ENCODE measurements at places on chromosomes 1 and 21.

GRCh38 chr1:226223157-226223785 lies at the start of gene MIXL1:
TSS of gene MIXL1 (plus strand) at chr1:226223664. CDS start at chr1:226223682, 18 bp downstream.
- no peak for DNase-seq

- DNase-seq = no peak
Observed at GRCh38 chr21:16330082-16330907, 600.5 kb downstream of the USP25 start.

GRCh38 chr21:30713766-30714165 lies 4.8 kb downstream of the KRTAP21-3 start:
- DNase-seq = no peak

DNA sequence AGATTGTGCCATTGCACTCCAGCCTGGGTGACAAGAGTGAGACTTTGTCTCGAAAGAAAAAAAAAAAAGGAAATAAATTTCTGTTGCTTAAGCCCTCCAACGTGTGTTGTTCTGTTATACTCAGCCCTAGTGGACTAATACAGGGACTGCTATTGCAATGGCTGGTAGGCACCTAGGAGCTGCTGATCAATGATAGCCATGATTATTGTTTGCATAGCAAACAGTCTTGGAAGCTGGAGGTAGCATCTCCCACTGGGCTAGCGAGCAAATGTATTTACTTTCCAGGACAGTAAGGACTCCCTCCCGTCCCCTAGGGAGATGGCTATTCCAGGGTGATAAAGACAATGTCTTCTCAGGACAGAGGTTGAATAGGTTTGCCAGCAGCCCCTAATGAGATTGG lies 13.5 kb upstream of the TNFRSF8 start:
- DNase-seq = no peak

DNA sequence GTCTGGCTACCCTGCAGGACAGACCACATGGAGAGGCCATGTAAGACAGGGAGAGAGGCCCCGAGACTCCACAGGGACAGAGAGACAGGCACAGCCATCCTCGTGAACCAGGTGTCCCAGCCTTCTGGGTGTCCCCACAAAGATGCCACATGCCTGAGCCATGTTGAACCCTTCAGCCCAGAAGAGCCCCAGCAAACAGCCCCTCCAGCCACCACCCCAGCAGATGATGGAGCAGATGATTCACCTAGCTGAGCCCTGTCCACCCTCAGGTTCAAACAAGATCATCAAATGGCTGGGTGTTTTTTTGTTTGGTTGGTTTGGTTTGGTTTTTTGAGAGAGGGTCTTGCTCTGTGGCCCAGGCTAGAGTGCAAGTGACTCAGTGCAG lies 78.7 kb downstream of the DHRS3 start:
- no peak for DNase-seq

GRCh38 chr1:7268983-7269382 lies 483.7 kb downstream of the CAMTA1 start:
- DNase-seq = no peak

DNA sequence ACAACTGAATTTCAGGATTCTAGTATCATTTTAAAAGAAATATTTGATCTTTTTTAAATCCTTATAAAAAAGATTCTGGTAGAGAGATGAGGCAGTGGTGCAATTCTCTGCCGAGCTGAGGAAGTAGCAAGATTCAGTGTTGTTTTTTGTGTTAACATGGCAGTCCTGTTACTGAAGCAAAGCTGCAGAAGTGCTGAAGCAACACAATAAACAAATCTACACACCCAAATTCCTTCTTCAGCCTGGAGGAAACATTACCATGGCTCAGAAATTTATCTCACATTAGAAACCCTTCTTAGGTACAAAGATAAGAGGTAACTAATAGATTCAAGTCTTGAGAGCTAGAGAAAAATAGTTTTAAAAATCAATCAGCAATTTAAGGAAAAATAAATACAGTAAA lies 216.0 kb downstream of the DENND1B start:
- no peak for DNase-seq

DNA sequence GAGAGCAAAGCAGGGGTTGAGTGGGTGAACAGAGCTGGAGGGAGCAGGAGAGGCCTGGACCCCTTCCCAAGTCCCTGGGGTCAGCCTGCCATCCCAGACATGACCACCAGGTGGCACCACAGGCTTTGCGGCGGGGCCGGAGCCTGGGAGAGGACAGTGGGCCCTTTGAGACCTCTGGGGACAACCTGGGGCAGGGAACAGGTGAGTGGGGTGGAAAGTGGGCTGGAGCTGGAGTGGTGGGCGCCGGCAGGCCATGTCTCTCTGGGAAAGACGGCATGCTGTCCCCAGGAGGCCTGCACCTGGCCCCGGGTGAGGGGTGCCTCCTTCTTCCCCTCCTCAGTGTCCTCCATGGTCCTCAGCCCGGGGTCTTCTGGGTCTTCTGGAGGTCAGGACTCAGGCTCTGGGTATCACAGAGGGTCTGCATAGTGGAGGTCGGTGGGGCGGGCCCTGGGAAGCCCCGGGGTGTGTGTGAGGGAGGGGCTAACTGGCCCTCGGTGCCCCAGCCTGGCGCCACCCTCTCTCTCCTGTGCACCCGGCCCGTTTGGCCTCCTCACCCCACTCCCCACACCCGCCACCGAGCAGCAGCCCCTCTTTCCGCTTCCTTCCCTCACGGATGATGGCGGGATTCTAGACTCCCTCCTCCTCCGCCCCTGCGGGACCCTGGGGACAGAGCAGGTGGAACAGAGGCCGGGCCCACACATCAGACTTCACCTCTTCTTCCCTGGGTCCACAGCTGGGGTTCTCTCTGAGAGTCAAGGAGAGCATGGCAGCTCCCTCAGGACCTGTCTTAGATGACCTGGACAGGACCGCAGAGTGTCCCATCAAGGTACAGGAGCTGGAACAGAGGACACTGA lies 28.5 kb upstream of the PKP1 start:
- DNase-seq = peak; percentile 42

GRCh38 chr1:92975551-92976232 lies 14.4 kb upstream of the DIPK1A start:
- DNase-seq = no peak

GRCh38 chr21:30718239-30718909 lies at the start of gene KRTAP21-3:
TSS of gene KRTAP21-3 (minus strand) at chr21:30718777. CDS start at chr21:30718759, 18 bp downstream.
- no peak for DNase-seq

GRCh38 chr1:12097321-12097720 lies 34.2 kb downstream of the TNFRSF8 start:
- no peak for DNase-seq

DNA sequence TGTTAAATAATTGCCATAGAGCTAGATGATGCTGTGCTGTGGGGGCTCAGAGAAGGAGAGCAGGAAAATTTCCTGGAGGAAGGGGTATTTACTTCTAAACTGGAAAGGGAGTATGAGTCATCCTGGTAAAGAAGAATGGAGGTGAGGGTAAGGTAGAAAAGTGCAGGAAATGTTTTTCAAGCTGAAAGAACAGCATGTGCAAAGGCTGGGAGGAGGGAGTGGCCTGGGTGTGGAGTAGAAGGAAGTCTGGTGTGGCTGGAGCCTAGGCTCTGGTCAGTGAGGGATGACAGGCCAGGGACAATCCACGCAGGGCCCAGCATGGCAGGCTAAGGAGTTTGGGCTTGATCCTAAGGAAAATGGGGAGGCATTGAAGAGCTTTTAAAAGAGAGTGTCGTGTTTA lies 45.9 kb downstream of the MATN1 start:
- no peak for DNase-seq

DNA sequence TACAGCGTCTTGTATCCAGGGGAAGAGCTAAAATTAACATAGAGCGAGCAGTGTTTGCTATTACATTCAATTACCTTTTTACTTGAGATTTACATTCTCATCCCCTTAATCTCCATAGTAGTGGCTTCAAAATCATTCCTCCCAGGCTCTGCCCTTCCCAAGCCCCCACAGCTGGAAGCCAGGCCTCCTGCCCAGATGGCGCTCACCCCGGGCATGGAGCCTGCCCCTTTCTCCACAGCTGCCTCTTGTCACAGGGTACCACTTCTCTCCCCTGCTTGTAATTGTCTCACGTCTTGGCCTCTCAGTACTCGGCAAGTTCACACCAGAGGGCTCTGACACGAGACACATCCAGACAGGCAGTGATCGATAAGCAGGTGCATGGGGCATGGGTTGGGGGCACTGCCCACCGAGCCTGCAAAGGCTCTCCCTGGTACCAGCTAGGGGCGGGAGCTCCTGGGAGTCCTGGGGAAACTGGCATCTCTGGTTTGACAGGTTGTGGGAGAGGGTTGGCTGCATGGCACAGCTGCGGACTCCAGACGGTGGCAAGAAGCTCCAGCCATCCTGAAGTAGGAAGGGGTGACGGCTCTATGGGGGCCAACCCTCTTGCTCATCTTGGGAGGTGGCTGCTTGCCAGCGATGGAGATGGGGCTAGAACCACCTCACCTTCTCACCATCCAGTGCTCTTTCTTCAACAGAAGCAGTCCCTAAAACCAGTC lies 20.1 kb downstream of the CASZ1 start:
- no peak for DNase-seq

DNA sequence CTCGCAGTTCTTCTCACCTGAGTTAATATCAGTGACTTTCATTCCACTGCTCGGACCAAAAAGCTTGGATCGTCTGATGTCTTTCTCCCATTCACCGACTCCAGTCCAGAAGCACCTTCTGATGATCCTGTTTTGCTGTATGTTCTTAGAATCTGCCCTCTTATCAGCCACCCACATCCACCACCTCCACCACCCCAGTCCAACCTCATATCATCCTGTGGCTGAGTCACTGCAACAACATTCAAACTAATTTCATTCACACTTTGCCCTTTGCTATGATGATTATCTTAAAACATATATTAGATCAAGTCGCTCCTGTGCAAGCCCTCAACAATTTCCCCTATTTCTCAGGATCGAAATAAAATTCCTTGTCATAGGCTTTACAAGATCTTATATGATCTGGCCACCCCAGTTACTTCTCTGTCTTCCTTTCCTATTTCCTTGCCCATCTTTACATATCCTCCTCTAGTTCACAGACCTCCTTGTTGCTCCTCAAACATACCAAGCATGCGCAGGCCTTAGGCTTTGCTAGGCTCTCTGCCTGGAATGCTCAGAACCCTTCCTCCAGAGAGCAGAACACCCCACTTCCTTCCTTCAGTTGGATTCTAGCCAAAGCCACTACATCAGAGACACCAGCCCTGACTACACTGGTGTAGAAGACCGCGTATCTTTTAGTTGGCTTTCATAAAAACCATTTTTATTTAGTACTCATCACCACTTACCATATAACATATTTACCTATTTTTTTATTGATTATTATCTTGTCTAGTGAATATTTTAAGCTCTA lies 335.7 kb upstream of the GREM2 start:
- no peak for DNase-seq

DNA sequence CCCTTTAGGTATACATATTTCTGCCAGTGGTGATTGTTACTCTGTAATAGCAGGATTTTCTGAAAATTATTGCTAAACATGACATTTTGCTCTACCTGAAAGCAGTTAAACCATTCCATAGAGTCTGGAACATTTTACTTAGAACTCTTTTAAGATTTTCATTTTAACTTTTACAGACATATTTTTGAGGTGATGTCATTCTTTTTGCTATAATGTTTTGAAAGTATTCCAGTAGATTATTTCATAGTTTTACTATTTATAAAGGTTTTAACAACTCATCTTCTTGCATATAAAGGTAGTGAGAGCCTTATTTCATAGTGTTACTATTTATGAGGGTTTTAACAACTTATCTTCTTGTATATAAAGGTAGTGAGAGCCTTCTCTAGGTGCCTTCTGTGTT lies 42.9 kb downstream of the PTBP2 start:
- DNase-seq = no peak

DNA sequence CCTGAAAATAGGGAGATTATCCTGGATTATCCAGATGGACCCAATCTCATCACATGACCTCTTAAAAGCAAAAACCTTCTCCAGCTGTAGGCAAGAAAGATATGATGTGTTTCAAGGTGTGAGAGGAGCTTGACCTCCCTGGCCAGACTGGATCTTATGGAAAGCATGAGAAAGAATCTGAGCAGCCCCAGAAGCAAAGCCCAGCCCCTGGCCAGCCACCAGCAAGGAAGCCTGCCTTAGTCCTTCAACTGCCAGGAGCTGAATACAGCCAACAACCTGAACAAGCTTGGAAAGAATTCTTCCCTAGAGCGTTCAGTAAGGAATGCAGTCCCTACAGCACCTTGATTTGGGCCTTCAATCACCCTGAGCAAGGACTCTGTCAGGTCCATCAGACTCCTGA lies 375.0 kb upstream of the CHRM3 start:
- no peak for DNase-seq

GRCh38 chr1:23561813-23562100 lies 2.5 kb upstream of the ID3 start:
- no peak for DNase-seq

DNA sequence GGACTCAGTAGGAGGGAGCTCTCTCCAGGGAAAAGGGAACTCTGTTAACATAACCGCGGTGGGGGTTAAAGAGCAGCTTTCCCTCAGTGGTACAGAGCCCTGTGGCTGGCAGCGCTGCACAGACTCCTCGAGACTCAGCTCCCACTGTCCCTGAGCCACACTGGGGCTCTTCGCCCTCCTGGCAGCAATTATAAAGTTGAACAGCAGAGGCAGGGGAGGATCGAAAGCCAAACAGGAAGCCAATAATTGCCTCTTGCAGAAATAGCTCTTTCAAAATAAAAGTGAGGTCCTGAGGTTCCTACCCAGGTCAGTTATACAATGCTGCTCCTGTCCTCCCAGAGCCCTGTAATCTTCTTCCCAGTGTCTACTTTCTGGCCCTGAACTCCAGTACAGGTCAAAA lies 77.0 kb downstream of the FAM78B start:
- DNase-seq = no peak

GRCh38 chr1:116686175-116686574 lies 18.6 kb upstream of the IGSF3 start:
- no peak for DNase-seq

- no peak for DNase-seq
Observed at GRCh38 chr1:4404854-4405590, 249.4 kb upstream of the AJAP1 start.

DNA sequence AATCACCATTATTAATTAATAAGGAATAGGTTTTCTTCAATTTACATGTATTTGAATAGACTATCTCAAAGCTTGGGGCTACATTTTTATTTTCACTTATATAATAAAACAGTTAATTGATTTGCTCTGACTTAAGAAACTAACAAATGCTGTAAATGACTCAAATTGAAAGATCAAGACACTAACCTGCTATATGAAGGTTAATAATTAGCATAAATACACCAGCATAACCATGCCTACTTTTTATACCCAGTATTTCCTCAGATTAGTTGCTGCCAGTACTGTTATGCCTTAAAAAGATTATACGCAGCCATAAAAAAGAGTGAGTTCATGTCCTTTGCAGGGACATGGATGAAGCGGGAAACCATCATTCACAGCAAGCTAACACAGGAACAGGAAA lies 1545.1 kb downstream of the AMY1C start:
- no peak for DNase-seq

DNA sequence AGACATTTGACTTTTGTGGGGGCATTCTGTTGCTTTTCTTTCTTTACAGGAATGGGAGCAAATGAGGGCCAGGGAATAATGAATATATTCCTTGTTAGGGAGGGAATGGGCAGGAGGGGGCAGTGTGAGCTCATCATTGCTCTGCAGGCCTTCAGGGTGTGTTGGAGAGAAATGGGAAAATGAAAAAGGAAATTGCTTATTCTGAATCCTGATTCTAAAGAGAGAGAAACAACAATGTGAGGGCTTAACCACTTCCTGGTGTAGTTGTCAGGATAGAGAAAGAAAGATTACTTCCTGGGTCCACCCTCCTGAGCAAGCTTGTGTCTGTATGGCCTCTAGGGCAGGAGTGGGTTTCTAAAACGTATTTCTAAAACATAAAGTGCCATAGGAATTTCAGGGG lies 28.3 kb downstream of the VANGL2 start:
- no peak for DNase-seq

Measured in stimulated activated CD8-positive, alpha-beta memory T cell treated with anti-CD3 and anti-CD28 coated beads, Interleukin-15, amount 100 ng/mL, for 1 hour (primary cell).